ENCODE measurements at places on chromosomes 16 and 17. TPM values are rescaled to one million over a fixed set of nuclear protein-coding genes. Genes with fewer than 3 reads are reported as not detected.

Gene SAMD14
- 2.2 TPM for total RNA-seq

Gene KRT14
- total RNA-seq = not detected

Gene HAP1
- total RNA-seq = 3.2 TPM

Gene SHISA6
- total RNA-seq = 23.4 TPM

Gene NBR1
- total RNA-seq = 53.9 TPM

Gene CA7
- total RNA-seq = 0.68 TPM

Gene NPTX1
- total RNA-seq = 0.57 TPM

Gene CDH1
- 783 TPM for total RNA-seq

Gene IFT20
- total RNA-seq = 89.9 TPM

Gene EIF1
- 759 TPM for total RNA-seq

Gene CTRL
- total RNA-seq = 0.66 TPM

Gene FOXL1
- 0.11 TPM for total RNA-seq

Gene DHRS11
- 44.7 TPM for total RNA-seq

Gene COQ7
- total RNA-seq = 15.7 TPM

Gene KRT24
- not detected for total RNA-seq

Gene TMIGD1
- not detected for total RNA-seq

Gene GNGT2
- total RNA-seq = not detected

Gene GALK1
- 41.1 TPM for total RNA-seq

Gene ITGAE
- total RNA-seq = 12.8 TPM

Gene CRISPLD2
- 4.0 TPM for total RNA-seq

Gene PLD6
- 8.0 TPM for total RNA-seq

Gene KCNJ12
- total RNA-seq = 0.07 TPM

Gene SLC16A13
- 7.1 TPM for total RNA-seq

Gene MPV17L
- 3.7 TPM for total RNA-seq

Gene SLFN14
- total RNA-seq = not detected

Gene METRNL
- 33.8 TPM for total RNA-seq

Gene NUDT16L1
- 31.3 TPM for total RNA-seq

Gene SLC12A3
- 0.73 TPM for total RNA-seq

Gene FLOT2
- total RNA-seq = 182 TPM

Gene SLC38A8
- total RNA-seq = 0.79 TPM

Gene ALOXE3
- not detected for total RNA-seq

Gene CFAP97D1
- 0.18 TPM for total RNA-seq

Gene SLC22A31
- 6.7 TPM for total RNA-seq

Gene IRX5
- 27.7 TPM for total RNA-seq

Gene SLC9A5
- 2.4 TPM for total RNA-seq

Gene ITPRIPL2
- total RNA-seq = 24.5 TPM

Gene C1QTNF8
- total RNA-seq = not detected

Gene PDILT
- total RNA-seq = not detected

Gene SPNS3
- not detected for total RNA-seq

Gene TMEM235
- not detected for total RNA-seq

Gene SPATA22
- not detected for total RNA-seq
